ENCODE measurements at places on chromosomes 3 and 15.
A peak's percentile ranks its signal among the peaks of the same experiment; 100 is the strongest.

DNA sequence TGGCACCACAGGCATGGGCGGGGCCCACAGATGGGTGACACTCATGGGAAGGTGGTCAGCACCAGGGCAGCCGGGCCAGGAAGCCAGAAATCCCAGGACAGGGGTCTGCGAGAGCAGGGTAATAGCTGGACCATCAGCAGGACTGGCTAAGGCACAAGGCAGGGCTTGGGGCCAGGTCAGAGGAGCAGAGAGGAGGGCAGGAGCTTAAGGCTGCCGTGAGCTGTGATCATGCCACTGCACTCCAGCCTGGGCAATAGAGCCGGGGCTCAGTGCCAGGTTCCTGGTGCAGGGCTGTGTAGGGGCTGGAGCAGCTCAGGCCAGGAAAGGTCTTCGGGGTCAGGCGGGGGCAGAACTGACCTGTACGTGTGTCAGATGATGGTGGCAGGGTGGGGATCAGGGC, 64.2 kb upstream of the LINGO1 start:
- DNase-seq = no peak

DNA sequence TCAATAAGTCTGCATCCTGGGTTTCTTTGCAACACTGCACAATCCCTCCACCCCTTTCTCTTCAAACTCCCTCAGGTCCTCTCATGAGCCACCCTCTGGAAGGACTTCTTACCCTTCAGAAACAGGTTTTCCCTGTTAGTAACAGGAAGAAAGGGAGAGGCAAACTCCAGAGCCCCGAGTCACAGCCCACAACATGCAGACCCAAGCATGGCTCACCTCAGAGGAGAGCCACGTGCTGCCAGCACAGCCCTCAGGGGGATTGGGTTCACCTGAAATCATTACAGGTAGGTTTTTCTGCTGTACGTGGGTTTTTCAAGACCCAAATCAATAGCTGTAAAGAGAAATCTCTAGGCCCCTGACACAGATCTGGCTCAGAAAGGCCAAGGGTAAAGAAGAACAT, 359.7 kb upstream of the ATP10A start:
- DNase-seq = no peak

DNA sequence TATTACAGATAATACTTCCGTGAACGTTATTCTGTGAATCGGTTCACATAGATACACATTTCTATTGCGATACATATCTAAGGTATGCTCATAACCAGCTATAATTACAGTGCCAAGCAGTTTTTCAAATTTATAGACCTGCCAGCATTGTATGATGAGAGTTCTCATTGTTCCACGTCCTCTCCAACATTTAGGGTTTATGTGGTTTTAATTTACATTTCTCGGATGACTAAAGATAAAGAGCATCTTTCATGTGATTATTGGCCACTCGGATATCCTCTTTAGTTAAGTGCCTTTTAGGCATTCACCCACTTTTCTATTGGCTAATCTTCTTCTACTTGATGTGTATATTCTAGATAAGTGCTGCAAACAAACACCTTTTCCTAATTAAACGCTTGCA, 134.7 kb upstream of the CCDC54 start:
- no peak for DNase-seq

- DNase-seq = peak; percentile 79
Measured at GRCh38 chr15:73305331-73306211, 63.2 kb downstream of the HCN4 start.

GRCh38 chr3:58025837-58026569, 17.8 kb downstream of the FLNB start:
- DNase-seq = no peak

- no peak for DNase-seq
Measured at GRCh38 chr3:157566596-157566995, 63.4 kb upstream of the VEPH1 start.

GRCh38 chr15:79208179-79208578, 74.3 kb upstream of the ANKRD34C start:
- DNase-seq = no peak

- no peak for DNase-seq
Measured at GRCh38 chr3:99867594-99868310, 50.1 kb downstream of the CMSS1 start.

DNA sequence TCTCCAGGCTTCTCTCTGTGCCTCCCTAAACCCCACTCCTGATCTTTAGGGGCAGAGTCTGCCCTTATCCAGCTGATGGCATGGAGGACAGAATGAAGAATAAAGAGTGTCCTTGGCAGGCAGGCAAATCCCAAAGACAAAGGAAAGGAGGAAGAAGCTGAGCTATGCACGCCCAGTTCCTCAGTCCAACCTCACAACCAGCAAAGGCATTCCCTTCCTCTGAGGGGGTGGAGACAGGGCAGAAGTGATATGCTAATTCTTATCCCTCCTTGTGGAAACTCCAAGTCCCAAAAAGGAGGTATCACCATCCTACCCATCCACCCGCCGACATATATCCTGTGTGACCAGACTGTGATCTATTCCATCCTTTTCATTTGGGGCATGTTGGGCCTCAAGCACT, 10.5 kb upstream of the CCDC54 start:
- no peak for DNase-seq

All from HuH-7 (cell line).